ENCODE measurements at places on chromosomes 3 and 15.

- DNase-seq: no peak
Measured at GRCh38 chr15:37789881-37790280, 144.6 kb upstream of the TMCO5A start.

DNA sequence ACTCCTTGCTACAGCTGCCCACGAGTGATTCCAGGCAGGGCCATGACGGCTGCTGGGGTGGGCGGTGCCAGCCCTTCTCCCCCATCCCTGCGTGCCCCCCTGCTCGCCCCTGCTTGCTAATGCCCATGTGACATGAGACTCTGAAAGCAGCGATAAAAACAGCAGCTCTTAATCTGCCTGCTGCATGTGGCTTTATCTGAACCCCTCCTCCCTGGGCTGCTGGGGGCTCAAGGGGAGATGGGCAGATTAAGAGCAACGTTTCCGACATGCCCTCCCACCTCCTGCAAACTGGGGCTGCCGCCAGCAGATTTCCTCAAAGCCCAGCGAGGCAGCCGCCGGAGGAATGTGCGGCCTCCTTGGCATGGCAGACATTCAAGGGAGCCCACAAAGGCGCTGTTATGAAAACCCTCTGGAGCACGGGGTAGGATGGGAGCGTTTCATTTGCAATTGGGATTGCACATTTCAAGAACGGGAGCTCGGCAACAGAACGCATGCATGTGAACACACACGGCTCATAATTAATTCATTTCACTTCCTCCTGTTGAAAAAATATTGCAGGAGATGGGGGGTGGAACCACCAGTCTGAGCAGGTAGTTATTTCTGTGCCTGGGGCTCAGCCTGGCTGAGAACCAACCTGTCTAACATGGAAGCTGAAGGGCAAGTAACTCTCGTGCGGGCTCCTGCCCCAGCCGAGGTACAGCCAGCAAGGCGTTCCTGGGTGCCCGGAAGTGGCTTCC lies 504.2 kb upstream of the PROK2 start:
- DNase-seq: no peak

- DNase-seq: no peak
Measured at GRCh38 chr3:114527036-114527644, 233.3 kb downstream of the TIGIT start.

- DNase-seq: no peak
Measured at GRCh38 chr3:108117241-108117775, 26.5 kb upstream of the CD47 start.

DNA sequence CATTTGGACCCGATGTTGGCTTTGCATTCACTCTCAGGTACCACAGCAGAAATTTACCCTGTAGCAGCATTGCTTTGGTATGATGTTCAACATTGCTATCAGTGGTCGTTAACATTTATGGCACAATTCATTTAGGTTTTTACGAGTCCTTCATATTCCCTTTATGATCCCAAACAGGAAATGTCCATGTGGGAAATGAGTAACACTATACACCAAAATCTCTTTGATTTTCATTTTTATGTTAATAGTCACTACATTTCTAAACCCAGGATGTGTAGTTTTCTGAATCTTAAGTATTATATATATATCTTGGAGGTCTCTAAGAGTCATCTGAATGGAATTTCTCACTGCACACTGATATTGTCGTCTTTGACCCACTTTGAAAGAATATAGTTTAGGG lies 78.5 kb upstream of the RBMS3 start:
- no peak for DNase-seq

DNA sequence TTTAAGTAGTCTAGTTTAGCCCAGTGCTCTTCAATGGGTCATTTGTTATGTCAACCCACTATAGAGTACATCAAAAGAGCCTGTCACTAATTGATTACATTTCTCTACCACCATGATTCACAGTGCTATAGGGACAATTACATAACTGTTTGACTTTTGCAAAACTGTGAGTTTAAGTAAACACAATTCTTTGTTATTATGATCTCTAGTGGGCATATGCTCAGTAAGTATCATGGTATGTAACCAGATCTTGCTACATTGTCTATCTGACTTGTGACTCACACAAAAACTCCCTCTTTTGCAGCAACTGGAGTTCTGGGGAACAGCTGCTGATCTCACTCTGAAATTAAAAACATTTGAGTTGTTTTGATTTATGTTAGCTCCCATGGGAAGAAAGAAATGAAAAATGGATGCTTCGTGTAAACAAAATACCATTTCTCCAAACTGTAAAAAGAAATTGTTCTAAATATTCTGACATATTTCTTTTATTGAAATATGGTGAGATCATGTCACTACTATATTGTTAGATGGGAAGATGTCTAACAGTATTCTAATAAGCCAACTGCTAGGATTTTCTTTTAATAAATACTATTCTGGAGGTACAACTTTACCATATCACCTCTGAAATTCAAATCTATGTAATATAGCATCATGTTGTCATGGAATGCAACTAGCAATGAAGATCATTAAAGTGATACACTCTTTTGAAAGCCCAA lies 470.4 kb downstream of the ROBO1 start:
- DNase-seq: no peak

DNA sequence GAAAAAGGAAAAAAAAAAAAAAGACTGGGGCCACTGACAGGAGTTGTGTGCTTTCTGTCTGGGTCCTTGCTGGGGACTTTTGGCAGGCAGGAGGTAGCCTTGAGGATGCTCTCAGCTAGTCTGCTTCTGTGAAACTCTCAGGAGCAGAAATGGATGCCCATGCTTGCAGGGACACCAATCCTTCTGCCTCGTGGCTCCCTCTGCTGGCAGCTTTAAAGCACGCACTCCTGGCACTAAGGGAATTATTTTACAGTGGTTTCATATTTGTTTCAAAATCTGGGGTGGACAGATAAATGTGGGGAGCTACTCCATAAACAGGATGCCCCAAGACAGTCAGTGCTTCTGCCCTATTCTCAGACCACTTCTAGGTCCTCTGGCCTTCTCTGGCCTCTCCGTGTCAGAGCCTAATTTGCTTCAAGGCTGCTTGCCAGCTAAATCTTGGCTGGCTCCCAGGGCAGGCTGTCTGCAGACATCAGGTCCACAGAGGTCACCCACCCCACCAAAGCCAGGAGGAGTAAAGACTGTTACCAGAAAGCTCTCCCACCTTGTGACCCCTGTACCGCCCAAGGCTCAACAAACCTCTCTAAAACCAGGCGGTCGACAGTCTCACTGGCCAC lies 17.1 kb downstream of the TRAIP start:
- peak; percentile 70 for DNase-seq

DNA sequence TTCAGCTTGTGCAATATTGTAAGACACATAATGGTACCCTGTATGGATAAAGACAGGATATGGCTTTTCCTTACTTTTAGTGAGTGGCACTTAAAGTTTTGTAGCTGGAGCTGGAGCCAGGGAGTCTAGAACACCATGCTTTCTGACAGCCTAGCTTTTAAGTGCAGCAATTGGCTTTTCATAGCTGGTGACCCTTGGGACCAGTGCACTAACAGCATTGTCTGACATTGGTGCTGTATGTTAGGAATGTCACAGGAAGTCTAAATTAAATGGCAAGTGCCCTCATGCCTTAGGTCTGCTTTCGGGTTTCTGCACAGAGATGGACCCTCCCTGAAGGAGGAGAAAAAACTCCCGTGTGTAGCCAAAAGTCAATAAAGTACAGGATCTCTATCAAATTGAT lies 628.2 kb downstream of the NR2F2 start:
- no peak for DNase-seq

DNA sequence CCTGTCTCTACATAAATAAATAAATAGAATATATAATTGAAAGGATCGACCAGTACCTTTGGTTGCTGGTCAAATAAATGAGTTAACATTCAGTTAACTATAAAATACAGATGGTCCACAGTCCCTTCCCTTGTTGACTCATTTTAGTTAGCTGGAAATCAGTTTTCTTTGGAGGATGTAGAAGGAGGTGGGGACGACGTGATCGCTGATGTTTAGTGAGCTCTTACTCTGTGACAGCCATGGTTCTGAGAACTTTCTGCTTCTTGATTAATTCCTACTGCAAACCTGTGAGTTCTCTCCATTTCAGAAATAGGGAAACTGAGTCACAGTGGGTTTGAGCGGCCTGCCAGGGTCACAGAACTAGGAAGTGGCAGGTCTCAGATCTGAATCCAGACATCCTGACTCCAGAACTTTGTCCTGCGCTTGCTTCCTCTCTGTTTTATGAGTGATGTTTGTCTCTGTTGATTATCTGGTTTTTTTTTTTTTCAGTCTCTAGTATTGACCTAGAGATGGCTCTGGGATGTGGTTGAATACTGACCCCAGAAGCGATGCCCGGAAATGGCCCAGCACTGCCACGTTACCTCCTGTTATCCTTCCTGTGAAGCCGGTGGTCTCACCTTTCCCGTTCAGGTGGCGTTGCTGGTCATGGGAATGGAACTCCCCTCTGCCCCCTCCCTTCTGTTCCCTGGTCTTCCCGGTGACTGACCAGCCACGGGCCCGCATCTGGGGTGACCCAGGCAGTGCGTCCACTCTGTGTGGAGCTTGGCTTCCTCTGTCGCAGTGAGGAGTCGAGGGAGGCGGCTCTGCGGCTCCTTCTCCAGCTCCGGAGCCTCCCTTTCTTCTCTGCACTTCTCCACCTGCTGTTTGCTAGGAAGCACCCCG lies 18.2 kb downstream of the SYNM start:
- no peak for DNase-seq
